NCI-H1417 (cell line): ENCODE measurements at places on chromosomes 2 and 18.

GRCh38 chr2:68942827-68943226 is 9.9 kb downstream of the GKN2 start:
- no peak for DNase-seq

- no peak for DNase-seq
Measured at GRCh38 chr2:212863185-212863588, 288.2 kb downstream of the IKZF2 start.

DNA sequence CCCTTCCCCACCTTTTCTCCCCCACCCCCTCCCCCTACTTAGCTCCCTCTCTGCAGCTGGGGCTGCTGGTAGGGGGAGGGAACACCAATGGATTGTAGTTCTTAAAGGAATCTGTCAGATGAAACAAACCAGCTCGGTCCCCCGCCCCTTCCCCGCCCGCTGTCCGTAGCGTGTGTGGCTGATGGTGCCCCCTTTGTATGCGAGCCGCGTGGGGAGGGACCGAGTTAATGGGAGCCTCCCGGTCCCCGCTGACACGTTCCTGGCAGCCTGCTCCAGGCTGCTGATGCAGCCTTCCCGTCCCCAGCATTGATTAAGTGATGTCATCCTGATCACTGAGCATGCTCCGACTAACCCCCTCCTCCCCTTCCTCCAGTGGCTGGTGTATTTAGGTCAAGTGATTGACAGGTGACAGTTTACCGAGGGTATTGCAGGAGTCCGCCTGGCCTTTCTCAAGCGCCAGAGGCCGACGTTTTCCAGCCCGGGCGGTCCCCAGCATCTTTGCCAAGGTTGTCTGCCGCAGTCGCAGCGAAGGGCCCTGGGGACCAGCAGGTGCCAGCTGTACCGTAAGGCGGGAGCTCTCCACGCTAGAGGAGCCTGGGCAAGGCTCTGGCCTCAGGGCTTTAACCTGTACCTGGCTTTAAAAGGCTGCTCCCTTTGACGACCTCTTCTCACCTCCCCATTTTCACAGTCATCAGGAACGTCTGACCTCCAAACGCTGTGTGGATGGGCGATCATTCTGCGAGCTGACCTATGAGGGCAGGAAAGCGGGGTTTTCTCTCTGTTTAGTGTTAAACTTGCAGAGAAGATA is 1.8 kb downstream of the KIF5C start:
- DNase-seq = peak; percentile 90

- no peak for DNase-seq
Measured at GRCh38 chr2:158391876-158392275, 64.7 kb downstream of the CCDC148 start.

DNA sequence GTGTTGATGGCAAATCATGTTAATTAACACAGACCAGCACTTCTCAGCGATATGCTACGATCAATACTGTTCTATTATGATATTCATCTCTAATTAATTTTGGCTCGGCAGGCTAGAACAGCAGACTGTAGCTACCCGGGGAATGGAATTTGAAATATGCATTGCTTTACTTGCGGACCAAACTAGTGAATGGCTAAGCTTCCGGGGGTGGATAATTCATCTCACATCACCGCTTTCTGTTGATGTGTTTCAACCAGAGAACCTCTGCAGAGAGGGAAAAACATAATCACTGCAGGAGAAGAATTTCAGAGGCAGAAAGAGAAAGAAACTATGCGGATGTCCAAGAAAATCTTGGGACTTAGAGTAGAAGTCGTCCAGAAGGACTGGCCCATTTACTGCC is 490.9 kb downstream of the STK39 start:
- no peak for DNase-seq

DNA sequence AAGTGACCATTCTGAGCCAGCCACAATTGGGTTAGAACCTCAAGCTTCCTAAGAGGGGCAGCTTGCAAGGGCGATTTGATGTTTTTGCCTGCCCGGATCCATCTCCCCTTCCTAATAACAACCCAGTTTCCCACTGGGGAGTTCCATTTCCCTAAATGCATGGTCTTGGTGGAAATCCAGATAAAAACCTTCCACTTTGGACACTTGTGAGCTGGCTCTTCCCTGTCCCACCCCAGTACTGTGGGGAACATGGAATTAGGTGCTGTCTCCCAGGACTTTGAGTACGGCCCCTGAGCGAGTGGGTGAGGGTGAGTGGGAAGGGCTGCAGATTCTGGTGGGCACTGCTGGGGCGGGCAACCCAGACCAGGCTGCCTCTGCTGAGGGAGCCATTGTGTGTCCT is 122.3 kb downstream of the DDX1 start:
- no peak for DNase-seq

- no peak for DNase-seq
Measured at GRCh38 chr18:3217948-3218647, 1.7 kb downstream of the MYOM1 start.

GRCh38 chr2:112692918-112693317 is 27.9 kb upstream of the NT5DC4 start:
- no peak for DNase-seq

GRCh38 chr2:24374301-24374700 is 14.0 kb upstream of the ITSN2 start:
- DNase-seq = no peak

GRCh38 chr2:182942756-182943155 is 76.3 kb upstream of the FRZB start:
- DNase-seq = no peak

DNA sequence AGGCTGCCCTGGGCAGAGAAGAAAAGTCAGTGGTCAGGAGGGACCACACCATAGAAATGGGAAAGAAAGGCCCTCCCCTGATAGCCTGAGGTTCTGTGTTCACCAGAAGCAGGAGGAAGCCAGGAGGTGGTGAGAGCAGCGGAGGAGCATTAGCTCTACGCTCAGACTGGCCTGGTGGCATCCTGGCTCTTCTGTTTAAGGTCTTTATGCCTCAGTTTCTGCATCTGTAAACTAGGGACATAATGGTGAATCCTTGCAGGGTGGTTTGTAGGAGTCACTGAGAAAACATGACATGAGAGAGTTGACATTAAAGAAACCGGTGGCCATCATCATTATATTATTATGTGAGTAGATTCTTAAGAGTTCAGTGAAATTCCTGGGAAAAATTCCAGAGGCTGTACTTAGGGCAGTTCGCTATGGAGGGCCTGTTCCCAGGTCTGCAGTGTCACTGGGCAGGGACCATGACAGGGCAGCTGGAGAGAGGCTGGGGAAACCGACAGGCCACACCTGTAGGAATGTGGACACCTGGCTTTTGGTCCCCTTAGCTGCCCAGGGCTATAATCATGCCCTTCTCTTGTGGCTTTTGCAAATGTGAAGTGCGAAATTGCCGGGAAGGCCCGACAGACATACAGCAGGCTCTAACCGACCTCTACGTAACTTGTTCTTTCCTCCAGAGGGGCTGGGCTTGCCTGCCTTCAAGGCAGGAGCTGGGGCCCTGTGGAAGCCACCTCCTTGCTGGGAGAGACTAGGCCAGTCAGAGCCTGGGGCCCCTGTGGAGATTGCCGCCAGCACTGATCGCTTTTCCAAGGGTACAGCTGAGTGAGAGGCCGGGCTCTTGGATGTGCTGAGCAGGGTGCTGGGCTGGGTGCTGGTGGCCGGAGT is 31.0 kb downstream of the GLI2 start:
- DNase-seq = no peak

- no peak for DNase-seq
Measured at GRCh38 chr2:163493359-163494298, 242.2 kb downstream of the FIGN start.

- no peak for DNase-seq
Measured at GRCh38 chr2:159572459-159572858, 43.9 kb downstream of the BAZ2B start.

DNA sequence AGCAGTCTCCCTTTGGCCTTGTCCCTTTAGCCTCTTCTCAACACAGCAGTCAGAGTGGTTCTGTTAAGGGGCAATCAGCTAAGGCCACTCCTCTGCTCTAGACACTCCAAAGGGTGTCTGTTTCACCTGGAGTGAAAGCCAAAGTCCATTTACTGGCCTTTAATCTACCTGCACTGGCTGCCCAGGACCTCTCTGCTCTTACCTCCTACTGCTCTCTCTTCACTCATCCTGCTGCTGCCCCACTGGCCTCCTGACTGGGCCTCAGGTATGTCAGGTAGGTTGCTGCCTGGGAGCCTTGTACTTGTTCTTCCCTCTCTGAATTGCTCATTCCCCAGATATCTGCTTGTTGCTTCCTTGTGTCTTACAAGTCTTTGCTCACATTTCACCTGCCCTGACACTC is 68.2 kb downstream of the PIKFYVE start:
- no peak for DNase-seq

- no peak for DNase-seq
Measured at GRCh38 chr2:8594731-8595427, 87.0 kb upstream of the ID2 start.

GRCh38 chr2:168660870-168661862 is 141.3 kb upstream of the NOSTRIN start:
- DNase-seq = peak; percentile 15

- DNase-seq = peak; percentile 79
Measured at GRCh38 chr2:147469471-147469870, 375.4 kb upstream of the ACVR2A start.

DNA sequence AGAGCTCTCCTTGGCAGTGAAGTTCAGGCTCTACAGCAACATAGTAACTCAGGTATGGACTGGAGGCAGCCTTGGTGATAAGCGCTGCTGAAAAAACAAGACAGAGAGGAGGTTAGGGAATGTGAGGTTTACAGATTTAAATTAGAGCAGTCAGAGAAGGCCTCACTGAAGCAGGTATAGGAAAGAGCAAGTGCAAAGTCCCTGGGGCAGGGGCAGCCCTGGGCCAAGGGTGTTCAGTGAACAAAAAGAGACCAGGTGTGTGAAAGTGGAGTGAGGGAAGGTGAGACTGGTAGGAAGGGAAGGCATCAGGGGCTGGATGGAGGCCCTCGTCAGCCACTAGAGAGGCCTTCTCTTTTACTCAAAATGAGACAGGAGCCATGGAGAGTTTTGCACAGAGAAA is 89.6 kb downstream of the LAMA3 start:
- no peak for DNase-seq

DNA sequence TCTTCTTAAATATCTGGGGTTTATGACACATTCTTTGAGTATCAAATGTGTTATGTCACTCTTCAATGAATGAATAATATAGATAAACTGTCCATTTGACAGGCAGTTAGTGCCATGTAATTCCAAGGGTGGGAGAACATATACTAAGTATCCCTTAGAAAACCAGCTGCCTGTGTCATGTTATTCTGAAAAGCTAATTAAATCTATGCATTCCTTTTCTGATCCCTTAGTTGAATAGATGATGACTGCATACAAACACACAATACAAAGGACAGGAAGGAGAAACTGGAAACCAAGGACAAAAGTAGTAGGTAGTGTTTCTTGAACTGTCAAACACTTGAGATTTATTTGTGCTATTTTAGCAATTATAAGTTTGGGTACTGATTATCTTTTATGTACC is 8.3 kb downstream of the ARHGAP28 start:
- no peak for DNase-seq

DNA sequence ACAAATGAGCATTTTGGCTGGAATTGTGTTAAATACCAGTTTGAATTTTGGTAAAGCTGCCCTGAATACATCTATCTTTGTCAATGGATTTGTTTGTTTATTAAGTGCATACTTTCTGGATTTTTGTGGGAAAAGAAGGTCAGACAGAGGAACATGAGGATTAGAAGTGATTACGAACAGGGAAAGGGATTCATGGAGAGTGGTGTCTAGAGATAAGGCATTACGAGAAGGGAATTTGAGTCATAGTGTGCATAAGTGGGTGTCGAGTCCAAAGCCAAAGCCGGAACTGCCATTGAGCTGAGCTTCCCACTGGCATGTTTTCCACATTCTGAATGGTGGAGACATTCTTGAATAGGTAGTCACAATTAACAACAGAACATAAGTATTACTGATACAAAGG is 68.9 kb upstream of the EFEMP1 start:
- no peak for DNase-seq

- DNase-seq = no peak
Measured at GRCh38 chr18:76578571-76579300, 83.7 kb upstream of the ZNF516 start.

- DNase-seq = no peak
Measured at GRCh38 chr2:128520791-128521190, 202.1 kb upstream of the HS6ST1 start.

DNA sequence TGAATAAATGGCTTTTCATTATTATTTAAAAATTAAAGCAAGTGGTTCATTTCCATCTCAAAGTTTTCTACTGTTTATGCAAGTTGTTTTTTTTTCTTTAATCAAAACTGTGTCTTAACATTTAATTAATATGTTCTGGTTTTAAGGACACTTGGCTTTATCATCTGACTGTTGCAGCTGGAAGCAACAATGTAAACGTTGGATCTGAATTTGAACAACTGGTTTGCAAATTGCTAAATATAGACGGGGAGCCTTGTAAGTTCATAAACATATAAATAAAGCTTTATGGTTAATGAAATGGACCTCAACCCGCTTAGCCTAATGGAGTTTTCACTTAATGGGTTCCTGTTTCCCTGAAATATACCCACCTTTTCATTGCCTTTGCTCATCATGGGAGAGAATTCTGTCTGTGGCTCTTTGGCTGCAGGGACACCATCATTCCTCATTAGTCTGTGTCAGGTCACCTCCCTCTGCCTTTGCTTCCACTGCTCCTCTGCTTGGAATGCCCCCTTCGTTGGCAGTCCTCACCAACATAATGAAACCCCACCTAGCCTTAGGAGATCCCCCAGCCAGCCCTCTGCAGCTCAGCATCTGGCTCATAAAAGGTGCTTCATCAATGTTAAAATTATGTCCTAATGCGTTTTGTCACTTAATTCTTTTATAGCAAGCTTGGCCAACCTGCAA is 44.2 kb upstream of the DYNC2LI1 start:
- no peak for DNase-seq

DNA sequence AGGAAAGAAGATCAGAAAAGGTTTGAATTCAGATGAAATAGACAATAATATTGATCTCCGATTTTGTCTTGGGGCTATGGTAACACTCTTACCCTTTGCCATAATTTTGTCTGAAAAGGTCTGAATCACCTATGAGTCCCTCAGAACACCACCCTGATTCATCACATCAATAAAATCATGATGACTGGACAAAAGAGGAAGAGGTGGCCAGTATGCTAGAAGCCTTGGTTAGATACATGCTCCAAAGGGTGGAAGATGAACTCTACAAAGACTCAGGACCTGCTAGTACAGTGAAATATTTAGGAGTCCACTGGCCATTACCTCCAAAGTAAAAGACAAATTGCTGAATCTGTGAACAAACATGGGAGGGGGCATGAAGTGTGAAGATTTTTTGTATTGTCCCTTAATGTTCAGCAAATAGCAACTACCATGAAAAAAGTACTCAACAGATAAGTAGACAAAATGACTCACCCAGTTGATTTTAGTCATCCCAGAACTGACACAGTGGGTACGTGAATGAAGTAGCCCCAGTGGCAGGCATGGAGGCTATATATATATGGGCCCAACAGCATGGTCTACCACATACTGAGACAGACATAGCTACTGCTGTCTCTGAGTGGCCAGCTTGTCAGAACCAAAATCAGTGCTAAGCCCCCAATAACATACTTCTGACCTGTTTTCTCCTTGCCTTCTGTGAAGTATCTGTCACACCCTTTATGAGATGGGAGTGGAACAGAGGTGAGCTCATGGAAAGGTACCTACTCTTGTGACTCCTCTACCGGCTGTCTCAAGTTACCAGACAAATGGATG is 36.5 kb upstream of the GLS start:
- DNase-seq = no peak
